HFFc6 (cell line): ENCODE measurements at places on chromosomes 1 and 21.
A peak's percentile ranks its signal among the peaks of the same experiment; 100 is the strongest.

DNA sequence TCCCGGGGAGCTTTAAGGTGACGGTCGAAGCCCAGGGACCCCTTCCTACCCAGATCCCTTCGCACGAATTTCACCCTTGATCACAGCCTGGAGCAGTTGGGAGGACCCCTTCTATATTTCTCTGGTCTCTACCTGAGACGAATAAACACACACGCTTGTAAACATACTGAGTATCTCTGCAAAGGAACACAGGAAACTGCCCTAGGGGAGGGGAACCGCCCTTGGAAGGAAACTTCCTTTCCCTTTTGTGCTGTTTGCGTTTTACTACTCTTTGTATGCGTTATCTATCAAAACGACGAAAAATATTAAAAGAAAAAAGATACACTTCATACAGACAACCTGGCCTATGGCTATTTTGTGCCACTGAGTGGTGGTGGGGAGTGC, 750 bp downstream of the NECAP2 start:
- H3K27me3 ChIP-seq = peaks cover 1% of the 10 kb centered on the region; the same call in 1 of the 2 replicates
- H3K36me3 ChIP-seq = peaks cover 8% of the 10 kb centered on the region; the same call in 1 of the 2 replicates
- H3K27ac ChIP-seq = peak overlapping the region; percentile 87
- peaks cover 14% of the 10 kb centered on the region for H3K4me1 ChIP-seq
- peak overlapping the region; percentile 92 for H3K4me3 ChIP-seq

- H3K27ac ChIP-seq = peak overlapping the region; percentile 62
- peak overlapping the region; percentile 33 for H3K4me3 ChIP-seq
- H3K36me3 ChIP-seq = peaks cover 9% of the 10 kb centered on the region
- peak; percentile 13 for DNase-seq
- peaks cover 33% of the 10 kb centered on the region for H3K4me1 ChIP-seq
These were observed 26.0 kb downstream of the MACF1 start for GRCh38 chr1:39230261-39231190.

DNA sequence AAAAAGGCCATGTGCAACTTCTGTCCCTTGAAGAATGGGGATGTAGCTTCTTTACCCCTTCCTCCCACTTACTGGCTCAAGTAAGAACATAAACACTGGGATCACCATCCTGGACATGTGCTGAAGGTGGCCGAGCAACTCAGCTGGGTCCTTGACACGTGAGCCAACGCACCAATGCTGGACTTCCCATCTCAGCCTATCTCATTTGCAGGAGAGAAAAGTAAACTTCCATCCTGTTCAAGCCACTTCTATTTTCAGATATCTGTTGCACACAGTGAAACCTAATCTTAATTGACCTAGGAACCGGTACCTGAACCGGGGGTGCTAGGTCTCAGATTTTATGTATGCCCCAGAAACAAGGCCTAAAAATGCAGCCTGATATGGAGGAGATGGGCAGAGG, 75.3 kb downstream of the HLCS start:
- no peak for DNase-seq
- no peak overlapping the region for H3K4me3 ChIP-seq
- H3K27ac ChIP-seq = no peak overlapping the region
- peaks cover 15% of the 10 kb centered on the region for H3K4me1 ChIP-seq
- no peaks in the 10 kb centered on the region for H3K27me3 ChIP-seq

- peaks cover 17% of the 10 kb centered on the region for H3K27me3 ChIP-seq
- no peak overlapping the region for H3K27ac ChIP-seq
- peaks cover 11% of the 10 kb centered on the region for H3K4me1 ChIP-seq
These were observed 102.7 kb upstream of the C21orf91 start for GRCh38 chr21:17921579-17922530.

GRCh38 chr1:161267321-161267720, 8.8 kb downstream of the PCP4L1 start:
- peaks cover 8% of the 10 kb centered on the region for H3K4me1 ChIP-seq
- no peak for DNase-seq
- no peak overlapping the region for H3K27ac ChIP-seq
- H3K27me3 ChIP-seq = peaks cover 7% of the 10 kb centered on the region; the same call in 1 of the 2 replicates
- no peak overlapping the region for H3K4me3 ChIP-seq

DNA sequence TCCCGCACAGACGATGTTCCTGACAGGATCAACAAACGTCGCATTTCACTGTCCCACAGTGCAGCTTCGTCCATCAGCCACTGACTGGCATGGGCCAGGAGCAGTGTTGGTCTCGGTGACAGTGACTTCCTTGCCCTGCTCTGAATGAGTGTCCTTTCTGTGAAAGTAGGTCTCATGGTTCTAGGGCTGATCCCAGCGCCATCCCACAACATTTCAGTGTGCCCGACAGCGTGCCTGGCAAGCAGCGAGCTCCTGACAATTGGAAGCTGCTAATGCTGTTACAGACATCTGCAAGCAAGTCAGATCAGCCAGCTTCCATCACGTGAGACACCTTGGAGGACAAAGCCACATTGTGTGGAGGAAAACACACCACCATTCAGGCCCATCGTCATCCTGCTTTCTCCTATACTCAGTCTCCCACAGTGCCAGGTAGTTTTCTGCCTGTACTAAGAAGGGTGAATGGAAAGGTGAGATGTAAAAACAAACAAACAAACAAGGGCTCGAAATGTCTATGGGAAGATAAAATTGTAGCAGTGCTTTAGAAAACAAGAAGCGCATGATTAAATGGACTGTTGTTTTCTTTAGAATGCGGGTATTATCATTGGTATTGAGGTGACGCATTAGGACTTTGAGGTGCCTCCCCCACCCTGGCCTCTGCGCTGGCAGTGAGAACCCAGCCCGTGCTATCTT, 21.9 kb downstream of the ERRFI1 start:
- peaks cover 42% of the 10 kb centered on the region for H3K4me1 ChIP-seq
- no peak for DNase-seq
- H3K36me3 ChIP-seq = peaks cover 5% of the 10 kb centered on the region; the same call in 1 of the 2 replicates
- H3K4me3 ChIP-seq = peak overlapping the region; percentile 82
- no peaks in the 10 kb centered on the region for H3K27me3 ChIP-seq

- DNase-seq = peak; percentile 18
- no peaks in the 10 kb centered on the region for H3K36me3 ChIP-seq
- peaks cover 6% of the 10 kb centered on the region for H3K27me3 ChIP-seq
- H3K27ac ChIP-seq = peak within 1 kb of the TSS; percentile 76
These were observed at the start of gene ASAP3 for GRCh38 chr1:23483321-23484252. ASAP3 (minus strand) TSS chr1:23484179; CDS start chr1:23484133, 46 bp downstream.

DNA sequence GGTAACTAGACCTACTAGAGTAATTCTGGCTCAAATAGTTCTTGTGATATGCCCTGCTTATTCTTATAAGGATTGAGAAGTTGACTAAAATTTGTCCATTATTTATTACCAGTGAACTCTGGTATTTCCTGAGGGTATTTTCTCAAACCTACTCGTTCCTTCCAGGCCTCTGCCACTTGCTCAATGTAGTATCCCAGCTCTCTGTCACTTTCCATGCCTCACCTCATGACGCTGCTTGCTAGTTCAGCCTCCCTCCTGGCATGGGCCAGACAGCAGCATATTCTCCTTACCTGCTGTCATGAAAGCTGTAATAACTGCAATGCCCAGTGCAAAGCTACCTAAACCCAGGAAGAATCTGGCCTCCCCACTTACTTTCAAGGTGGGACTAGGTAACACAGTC, 602.9 kb upstream of the ADAMTS5 start:
- DNase-seq = no peak
- peaks cover 19% of the 10 kb centered on the region for H3K36me3 ChIP-seq
- peaks cover 87% of the 10 kb centered on the region for H3K4me1 ChIP-seq
- 0 out of 2 replicates have a peak, but pooled peaks cover 4% of the 10 kb centered on the region for H3K27me3 ChIP-seq
- peak overlapping the region; percentile 70 for H3K4me3 ChIP-seq

GRCh38 chr21:16402752-16403151, 673.0 kb downstream of the USP25 start:
- H3K36me3 ChIP-seq = no peaks in the 10 kb centered on the region
- no peak overlapping the region for H3K4me3 ChIP-seq
- H3K27me3 ChIP-seq = no peaks in the 10 kb centered on the region; the same call in 1 of the 2 replicates
- no peak overlapping the region for H3K27ac ChIP-seq

DNA sequence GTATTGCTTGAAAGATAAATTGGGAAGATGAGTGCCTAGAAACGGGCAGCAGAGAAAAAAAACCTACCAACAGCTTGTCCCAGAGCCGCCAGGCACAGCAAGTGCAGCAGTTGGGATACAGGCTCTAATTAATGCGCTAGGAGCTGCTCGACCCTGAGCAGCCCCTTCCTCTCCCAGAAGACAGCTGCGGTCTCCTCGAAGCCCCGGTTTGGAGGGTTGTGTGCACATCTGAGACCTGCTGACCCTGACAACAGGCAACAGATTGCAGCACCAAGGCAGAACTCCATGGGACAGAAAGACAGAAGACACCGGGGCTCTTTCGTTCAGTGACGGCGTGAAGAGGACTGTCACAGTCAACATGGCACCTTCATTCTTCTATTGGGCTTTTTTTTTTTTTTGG, 101.4 kb downstream of the TSEN15 start:
- H3K4me3 ChIP-seq = peak overlapping the region; percentile 87
- peak overlapping the region; percentile 86 for H3K27ac ChIP-seq
- H3K27me3 ChIP-seq = no peaks in the 10 kb centered on the region; the same call in 1 of the 2 replicates

- H3K4me3 ChIP-seq = no peak overlapping the region
- peaks cover 5% of the 10 kb centered on the region for H3K27me3 ChIP-seq
- no peak overlapping the region for H3K27ac ChIP-seq
- DNase-seq = peak; percentile 41
- 0 out of 2 replicates have a peak, but pooled peaks cover 4% of the 10 kb centered on the region for H3K36me3 ChIP-seq
These were observed 5.5 kb downstream of the AZIN2 start for GRCh38 chr1:33086384-33086850.

GRCh38 chr1:17994046-17994445, 113.6 kb upstream of the IGSF21 start:
- H3K4me3 ChIP-seq = no peak overlapping the region
- H3K36me3 ChIP-seq = no peaks in the 10 kb centered on the region
- H3K27ac ChIP-seq = no peak overlapping the region
- DNase-seq = no peak
- H3K4me1 ChIP-seq = no peaks in the 10 kb centered on the region

GRCh38 chr1:22380024-22380785, 71.4 kb upstream of the ZBTB40 start:
- H3K27me3 ChIP-seq = peaks cover 23% of the 10 kb centered on the region
- no peak overlapping the region for H3K4me3 ChIP-seq
- H3K4me1 ChIP-seq = peaks cover 21% of the 10 kb centered on the region
- peak; percentile 30 for DNase-seq
- no peaks in the 10 kb centered on the region for H3K36me3 ChIP-seq

DNA sequence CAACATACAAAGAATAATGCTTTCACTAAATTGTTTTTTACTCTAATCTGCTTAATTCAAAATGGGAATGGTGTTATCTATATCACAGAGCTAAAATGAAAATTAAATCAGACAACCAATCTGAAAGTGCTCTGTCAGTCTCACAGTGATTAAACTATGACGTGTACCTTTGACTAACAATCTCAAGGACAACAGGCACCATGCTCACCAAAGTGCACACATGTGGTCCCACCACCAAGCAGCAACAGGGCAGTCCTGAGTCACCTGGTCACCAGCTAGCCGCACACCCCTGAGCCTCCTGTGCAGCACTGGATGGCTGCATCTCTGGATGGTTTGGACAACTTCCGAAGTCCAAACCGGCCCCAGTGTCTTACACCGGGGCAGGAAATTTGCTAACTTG, 54.5 kb upstream of the NADK start:
- DNase-seq = no peak
- H3K27ac ChIP-seq = peak overlapping the region; percentile 43
- no peaks in the 10 kb centered on the region; the same call in 1 of the 2 replicates for H3K27me3 ChIP-seq
- no peak overlapping the region for H3K4me3 ChIP-seq

DNA sequence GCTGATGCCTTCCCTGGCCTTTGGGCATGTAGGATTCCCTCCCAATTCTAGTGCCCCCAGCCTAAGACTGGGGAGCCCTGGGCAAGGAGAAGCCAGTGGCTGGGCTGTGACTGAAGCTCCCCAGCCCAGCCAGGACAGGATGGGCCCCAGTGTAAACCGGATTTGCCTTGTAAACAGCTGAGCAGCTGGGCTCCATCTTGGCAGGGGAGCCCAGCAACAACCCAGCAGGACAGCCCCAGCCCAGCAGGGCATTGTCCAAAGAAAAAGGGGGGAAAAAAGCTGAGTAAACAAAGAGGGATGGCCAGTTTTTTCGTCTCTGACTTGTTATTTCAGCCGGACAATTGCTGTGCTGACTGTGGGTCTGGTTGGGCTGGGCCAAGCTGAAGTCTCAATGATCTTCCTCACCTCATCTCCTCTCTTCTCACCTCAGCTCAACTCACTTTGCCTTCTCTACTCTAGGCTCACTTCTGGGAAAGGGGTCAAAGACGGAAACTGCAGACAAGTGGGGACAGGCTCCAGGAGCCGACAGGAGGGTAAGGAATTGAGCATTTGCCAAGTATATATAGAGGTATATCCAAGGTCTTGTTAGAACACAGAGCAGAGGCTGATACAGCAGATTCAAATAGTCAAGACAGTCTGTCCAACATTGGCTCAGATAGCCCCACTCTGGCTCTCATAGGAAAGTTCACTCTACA, 97.7 kb downstream of the TMEM53 start:
- DNase-seq = no peak
- H3K27ac ChIP-seq = no peak overlapping the region
- no peaks in the 10 kb centered on the region for H3K36me3 ChIP-seq
- no peaks in the 10 kb centered on the region for H3K4me1 ChIP-seq
- no peak overlapping the region for H3K4me3 ChIP-seq
- H3K27me3 ChIP-seq = peaks cover 40% of the 10 kb centered on the region

DNA sequence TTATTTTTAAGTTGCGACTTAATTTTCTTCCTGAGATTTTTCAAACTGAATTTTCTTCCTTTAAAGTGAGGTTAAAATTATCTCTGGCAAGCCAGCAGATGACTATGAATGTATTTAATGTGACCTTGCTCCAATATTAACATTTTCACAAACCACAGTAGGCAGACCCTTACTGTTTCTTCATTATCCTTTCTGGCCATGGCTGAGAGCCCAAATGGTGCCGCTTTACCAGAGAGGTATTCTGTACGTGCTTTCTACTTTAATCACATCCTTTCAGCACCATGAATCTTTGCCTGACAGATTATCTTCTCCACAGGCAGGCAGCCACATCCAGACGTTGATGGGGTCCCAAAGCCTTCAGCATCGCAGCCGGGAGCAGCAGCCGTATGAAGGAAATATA, 129.6 kb downstream of the LRRC40 start:
- H3K27me3 ChIP-seq = no peaks in the 10 kb centered on the region
- no peaks in the 10 kb centered on the region for H3K36me3 ChIP-seq
- H3K27ac ChIP-seq = no peak overlapping the region
- H3K4me1 ChIP-seq = peaks cover 43% of the 10 kb centered on the region
- H3K4me3 ChIP-seq = no peak overlapping the region

DNA sequence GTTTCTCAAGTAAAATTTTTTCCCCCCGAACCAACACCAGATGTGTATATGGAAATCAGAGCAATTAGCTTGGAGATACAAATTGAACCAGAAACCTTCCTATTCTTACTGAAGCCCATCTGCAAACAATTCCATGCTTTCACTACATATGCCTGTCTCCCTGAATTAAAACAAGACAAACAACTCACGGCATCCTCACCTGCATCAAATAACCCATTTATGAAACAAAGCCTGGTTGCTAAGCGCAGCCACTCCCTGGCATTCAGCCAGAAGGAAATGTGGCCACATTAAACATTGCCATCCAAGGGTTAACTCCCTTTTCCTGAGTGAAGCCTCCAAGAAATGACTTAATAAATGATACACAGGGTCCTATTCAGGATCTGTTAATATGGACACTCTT, 55.3 kb downstream of the APP start:
- H3K4me3 ChIP-seq = no peak overlapping the region
- peaks cover 22% of the 10 kb centered on the region; the same call in 1 of the 2 replicates for H3K36me3 ChIP-seq
- no peak for DNase-seq
- peaks cover 72% of the 10 kb centered on the region for H3K4me1 ChIP-seq

GRCh38 chr1:206903687-206904086, 6.4 kb downstream of the IL24 start:
- peak overlapping the region; percentile 46 for H3K27ac ChIP-seq
- no peak for DNase-seq
